ENCODE measurements at places on chromosomes 1 and 21.
A peak's percentile ranks its signal among the peaks of the same experiment; 100 is the strongest.

DNA sequence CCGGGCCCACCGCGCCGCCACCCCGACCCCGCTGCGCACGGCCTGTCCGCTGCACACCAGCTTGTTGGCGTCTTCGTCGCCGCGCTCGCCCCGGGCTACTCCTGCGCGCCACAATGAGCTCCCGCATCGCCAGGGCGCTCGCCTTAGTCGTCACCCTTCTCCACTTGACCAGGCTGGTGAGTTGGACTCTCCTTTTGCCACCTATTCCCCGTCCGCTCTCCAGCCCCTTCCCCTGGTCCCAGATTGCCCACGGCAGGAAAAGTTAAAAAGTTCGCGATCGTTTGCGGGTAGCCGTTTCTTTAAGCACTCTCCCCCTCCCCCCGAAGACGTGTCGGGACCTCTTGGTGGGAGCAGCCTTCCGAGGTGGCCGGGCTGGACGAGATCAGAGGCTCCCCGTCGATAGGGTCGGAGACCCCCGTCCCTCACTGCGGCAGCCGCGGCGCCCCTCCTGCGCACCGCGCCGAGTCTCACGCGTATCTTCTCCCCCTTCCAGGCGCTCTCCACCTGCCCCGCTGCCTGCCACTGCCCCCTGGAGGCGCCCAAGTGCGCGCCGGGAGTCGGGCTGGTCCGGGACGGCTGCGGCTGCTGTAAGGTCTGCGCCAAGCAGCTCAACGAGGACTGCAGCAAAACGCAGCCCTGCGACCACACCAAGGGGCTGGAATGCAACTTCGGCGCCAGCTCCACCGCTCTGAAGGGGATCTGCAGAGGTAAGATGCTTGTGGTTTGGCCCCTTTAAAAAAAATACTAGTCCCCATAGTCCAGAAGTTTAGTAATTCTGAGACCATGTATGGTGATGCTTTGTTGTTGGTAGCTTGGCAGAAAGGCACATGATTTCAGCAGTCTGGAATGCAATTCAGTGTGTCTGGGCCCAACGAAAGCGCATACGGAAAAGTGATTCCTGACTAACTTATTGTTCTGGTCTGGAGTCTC is 576 bp downstream of the CCN1 start:
- peak; percentile 82 for DNase-seq

DNA sequence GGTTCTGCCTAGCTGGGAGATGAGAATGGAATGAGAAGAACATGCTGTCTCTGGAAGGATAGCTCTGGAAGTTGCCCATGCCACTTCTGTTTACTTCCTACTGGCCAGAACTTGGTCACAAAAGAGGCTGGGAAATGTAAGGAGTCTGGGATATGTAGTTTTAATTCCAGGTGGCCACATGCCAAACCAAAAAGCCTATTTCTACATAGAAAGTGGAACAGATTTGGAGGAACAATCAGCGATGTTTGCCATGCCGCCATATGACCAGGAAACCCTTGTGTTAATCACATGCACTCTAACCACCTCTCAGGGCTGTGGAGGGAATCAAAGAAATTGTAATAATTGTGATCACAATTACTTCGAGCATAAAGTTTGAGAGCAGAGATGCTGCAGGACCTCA is 10.0 kb upstream of the OLIG2 start:
- DNase-seq: no peak

DNA sequence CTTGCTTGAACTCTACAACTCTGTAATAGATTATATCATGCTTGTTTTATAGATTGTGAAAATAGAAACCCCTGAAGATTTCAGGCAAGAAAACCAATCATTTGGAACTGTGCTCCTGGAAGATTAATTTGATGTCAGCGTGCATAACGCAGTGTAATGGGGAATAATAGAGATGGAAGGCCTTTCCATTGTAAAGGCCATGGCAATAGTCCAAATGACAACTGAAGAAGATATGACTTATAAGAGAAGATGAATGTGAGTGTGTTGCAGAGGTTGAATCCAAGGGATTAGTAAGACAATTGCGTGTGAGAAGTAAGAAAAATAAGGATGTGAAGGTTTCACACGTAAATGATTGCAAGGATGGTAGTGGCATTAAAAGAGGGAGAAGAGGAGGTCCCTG is 285.0 kb downstream of the DUSP10 start:
- DNase-seq: no peak

GRCh38 chr1:3785456-3786157 is 10.7 kb downstream of the LRRC47 start:
- DNase-seq: no peak

- no peak for DNase-seq
These were observed 8.7 kb upstream of the PPP1R15B start for GRCh38 chr1:204420039-204421004.

DNA sequence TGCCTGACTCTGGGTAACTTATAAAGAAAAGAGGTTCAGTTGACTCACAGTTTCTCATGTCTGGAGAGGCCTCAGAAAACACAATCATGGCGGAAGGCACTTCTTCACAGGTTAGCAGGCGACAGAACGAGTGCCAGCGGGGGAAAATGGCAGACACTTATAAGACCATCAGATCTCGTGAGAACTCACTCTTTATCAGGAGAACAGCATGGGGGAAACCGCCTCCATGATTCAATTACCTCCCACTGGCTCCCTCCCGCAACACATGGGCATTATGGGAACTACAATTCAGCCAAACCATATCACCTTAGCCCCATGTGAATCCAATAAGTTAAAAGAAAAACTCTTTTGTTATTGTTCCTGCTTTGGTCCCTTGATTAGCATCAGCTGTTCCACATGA is 725.2 kb downstream of the LRRIQ3 start:
- no peak for DNase-seq

DNA sequence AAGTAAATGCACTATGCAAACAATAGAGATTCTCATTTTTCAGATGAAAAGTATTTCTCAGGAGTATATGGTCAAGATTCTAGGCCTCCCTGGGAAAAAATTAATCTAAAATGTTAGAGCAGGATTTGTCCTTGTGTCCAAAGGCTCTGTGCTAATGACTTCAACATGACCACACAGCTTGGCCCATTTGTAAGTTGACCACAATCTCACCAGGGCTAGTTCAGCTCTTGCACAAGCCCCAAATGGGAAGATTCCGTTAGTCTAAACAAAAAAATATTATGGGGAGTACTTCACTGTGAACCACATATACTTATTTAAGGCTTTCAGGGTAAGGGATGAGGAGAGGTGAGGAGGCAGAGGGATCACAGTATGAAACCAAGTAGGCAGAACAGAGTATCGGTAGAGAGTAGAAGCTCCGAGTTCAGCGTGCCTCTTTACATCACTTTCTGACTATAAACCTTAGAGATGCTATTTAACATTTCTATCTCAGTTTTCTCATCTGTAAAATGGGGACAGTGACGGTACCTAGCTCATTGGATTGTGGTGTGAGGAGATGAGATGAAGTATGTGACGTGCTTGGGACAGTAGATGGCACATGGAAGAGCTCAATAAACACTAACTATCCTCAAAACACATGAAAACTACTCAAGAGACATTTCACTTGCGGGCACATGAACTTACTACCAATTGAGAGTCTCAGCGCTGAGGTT is 37.8 kb upstream of the CTTNBP2NL start:
- no peak for DNase-seq

DNA sequence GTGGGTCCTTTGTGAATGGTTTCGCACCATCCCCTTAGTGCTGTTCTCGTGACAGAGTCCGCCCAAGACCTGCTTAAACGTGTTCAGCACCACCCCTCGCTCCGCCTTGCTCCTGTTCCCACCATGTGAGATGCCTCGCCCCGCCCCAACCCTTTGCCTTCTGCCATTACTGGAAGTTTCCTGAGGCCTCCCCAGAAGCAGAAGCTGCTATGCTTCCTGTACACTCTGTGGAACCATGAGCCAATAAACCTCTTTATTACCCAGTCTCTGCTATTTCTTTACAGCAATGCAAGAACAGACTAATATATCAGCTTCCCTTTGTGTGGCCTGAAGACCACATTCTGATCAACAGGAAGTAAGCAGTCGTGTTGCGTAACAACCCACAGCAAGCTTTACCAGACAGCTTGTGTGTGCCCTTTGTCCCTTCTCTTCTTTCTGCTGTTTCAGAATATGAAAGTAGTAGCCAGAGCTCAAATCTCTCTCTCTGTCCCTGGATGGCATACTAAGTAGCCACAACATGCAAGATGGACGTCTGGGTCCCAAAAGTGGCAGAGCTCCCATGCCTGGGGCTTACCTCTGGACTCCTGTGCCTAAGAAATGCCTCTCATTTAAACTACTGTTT is 14.1 kb downstream of the HENMT1 start:
- DNase-seq: peak; percentile 61

DNA sequence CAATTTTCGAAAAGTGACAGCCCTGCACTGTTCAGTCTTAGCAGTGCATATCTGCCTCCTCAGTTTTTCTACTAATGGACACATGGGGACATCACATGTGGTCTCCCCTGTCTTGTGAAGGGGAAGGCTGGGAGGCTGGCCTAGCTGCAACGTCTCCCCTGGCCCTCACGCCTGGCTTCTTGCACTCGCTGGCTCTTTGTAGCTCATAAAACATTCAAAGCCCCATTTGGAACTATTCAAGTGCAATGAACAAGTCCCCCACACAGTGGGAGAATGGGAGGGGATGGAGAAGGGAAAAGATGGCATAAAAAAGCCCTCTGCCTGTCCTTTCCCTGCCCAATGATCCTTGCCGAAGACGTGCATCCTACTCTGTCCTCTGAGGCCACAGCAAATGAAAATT is 73.6 kb downstream of the PGBD5 start:
- DNase-seq: no peak

- DNase-seq: no peak
These were observed 45.2 kb downstream of the COQ8A start for GRCh38 chr1:226985239-226985838.

DNA sequence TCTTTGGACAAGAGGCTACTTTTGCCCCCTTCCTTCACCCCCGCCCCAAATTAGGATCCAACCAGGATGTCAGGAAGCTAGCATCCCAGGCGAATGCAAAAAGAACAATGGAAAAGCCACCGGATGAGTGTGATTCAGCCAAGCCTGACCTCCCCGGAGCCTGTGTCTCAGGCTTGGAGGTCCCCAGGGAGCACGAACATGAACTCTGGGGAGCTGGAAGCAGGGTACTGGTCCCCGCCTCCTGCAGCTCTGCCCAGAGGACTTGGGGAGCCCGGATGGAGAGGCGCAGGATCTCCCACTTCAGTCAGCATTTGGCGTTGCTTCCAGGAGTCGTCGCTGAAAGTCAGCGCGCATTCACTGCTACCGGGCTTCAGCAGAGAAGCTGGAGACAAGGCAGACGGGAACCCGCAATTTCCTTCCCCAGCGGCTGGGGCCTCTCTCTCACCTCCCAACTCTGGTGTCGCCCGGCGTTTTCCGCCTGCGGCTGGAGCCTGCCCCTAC is 1.8 kb upstream of the TBX15 start:
- no peak for DNase-seq

- peak; percentile 81 for DNase-seq
These were observed 46.4 kb downstream of the ELF3 start for GRCh38 chr1:202056644-202057334.

DNA sequence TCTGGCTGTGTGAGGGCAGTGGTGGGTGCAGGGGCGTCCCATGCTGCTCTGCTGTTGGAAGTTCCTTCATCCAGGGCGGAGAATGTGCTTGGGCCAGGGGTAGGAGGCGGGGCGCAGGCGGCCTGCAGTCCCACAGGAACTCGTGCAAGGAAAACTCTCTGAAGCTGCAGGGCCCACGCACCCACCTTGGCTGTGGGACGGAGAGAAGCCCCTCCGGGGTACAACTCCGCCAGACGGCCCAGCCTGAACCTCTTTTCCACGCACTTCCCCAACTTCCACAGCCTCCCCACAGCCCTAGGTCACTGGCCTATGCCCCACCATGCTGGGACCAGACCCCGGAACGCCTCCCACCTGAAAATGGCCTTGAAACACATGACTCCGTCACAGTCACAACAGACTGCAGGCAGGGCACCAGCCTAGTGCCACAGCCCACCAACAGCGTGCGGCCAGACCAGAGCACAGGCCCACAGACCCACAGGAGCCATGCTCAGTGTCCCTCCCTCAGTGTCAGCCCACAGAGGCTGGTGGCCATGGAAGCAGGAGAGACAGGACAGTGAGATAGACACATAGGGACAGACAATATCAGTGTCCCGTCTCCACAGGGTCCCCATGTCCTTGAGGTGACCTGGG is 47.8 kb downstream of the WNT9A start:
- DNase-seq: no peak

GRCh38 chr1:53485478-53486394 is 26.5 kb downstream of the DMRTB1 start:
- peak; percentile 69 for DNase-seq

GRCh38 chr21:20086508-20086907 is 911.7 kb upstream of the NCAM2 start:
- no peak for DNase-seq

DNA sequence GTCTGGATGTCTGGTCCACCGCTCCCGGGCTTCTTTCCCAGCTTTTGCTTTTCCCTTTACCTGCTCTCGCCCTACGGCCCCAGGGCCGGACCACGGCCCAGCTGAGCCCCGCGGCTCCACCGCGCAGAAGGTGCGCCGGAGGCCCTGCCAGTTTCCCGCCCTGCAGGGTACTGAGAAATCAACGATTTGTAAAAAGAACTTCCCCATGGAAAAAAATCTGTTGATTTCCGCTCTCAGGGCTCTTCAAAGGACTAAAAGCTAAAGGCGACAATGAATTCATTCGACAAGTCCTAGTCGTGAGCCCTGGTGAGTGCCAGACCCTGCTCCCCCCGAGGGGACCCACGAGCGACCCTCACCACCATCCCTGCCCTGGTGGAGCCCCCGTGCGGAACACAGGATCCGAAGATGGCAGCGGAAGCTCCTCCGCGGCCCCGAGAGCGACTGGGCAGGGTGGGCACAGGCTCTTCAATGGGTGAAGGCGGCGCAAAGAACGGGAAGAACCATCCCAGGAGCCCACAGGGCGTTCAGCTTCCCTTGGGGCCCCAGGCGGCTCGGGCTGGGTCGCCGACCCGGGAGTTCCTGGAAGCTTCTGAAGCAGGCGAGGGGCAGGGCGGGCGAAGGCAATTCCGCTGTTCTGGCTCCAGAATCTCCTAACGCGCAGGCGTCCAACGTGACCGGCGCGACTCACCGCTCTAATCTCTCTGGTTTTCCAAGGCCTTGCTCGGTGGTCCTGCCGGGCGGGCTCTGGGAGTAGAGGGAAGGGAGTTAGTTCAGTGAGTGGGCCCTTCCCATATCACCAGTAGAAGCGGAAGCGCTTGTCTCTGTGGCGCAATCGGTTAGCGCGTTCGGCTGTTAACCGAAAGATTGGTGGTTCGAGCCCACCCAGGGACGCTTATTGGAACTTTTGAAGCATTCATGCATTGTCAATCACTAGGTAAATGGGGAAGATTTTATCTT is 6.6 kb upstream of the RNU1-2 start:
- peak; percentile 87 for DNase-seq
